ENCODE measurements at places on chromosomes 1 and 21.

GRCh38 chr1:67084765-67085318 is 30.9 kb upstream of the SLC35D1 start:
- DNase-seq = no peak

DNA sequence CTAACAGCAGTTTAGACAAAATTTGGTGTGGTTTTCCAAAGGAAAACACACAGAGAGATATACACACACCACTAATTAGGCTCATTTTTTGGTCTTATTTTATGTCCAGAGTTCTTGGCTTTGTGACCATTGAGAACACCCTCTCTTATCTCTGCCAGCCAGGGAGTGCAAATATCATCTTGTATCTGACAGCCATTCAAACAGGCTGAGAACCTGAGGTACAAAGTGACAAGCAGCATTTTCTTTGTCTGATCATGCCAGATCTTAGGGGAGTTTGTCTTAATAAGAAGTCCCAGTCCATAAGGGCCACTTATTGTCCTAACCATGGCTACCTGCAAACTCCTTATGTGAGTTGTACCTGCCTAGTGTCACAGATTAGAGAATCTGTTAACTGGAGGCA is 1165.2 kb downstream of the BRINP3 start:
- DNase-seq = no peak

- no peak for DNase-seq
Measured at GRCh38 chr1:115925467-115925866, 50.8 kb upstream of the SLC22A15 start.

DNA sequence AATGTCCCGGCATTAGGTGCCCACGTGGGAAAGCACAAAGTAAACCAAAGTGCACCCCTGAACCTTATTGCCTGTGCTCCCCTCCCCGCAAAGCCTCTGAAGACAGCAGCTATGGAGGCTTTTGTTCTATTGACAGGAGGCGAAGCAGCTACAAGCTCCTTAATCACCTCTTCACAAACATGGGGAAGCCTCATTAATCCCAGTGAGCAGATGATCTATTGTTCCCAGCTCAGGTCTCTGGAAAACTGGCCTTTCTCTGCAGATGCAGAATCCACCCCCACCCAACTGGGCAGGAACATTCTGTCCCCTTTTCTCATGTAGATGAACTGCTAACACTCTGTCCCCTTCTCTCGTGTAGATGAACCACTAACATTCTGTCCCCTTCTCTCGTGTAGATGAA is 190.5 kb upstream of the CSF3R start:
- DNase-seq = no peak

DNA sequence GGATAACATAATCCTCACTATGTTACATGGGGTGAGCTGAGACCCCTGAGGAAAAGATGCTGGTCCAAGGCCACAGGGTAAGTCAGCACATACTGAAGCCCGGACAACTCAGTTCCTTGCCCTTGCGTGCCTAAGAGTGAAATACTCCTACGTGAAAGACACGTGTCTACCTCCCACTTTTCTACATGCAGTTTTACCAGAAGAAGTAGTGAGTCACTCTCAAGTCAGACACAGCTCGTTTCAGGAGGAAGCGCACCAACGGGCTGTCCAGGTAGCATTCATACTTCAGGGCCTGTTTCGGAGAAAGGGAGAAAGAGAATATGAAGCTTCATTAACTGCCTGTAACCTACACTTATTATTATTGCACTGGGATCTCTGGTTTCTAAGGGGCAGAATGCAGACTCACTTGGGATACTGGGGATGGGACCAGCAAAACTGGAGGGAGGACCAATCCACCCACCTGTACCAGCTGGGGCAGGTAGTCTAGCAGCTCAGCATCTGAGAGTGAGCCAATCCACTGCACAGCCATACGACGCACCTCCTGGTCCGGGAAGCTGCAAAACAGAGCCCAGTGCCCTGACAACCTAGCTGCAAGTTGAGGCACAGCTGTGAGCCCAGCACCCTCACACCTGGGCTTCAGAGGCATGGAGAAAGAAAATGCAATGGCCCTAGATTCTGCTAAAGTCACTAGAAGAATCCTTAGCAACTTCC is 32.4 kb upstream of the PPP1R15B start:
- no peak for DNase-seq

DNA sequence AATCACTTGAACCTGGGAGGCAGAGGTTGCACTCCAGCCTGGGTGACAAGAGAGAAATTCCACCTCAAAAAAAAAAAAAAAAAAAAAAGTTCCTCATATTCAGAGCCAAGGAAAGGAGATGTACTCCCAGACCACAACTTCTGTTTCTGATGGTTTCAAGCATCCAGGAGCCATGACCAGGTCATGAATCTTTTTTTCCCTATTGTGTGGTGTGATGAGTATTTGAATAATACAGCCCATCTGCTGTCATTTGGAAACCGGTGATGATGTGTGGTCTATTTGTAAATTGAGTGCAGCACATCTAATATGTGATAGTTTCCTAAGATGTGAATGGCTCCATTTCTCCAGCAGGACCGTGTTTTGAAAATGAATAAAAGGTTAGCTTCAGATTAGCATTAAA is 18.6 kb downstream of the PIK3CD start:
- DNase-seq = no peak

- no peak for DNase-seq
Measured at GRCh38 chr1:43653893-43654292, 3.9 kb downstream of the KDM4A start.

DNA sequence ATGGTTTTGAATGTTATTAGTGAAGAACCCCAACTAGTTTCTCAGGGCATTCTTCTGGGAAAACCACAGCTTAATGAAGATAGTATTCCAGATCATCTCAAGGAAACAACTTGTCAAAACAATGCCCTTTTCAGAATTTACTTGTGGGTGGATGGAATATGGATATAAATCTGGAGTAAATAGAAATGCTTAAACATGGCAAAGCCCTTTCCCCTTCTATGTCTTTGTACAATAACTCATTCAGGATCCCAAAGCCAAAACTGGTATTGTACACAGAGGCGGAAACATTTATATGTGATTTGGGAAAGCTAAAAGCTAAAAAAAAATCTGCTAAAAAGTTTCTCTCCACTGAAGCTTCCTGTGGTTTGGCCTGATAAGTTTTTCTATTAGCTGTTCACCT is 55.5 kb upstream of the RGS5 start:
- no peak for DNase-seq

GRCh38 chr21:44492567-44493385 is 37.5 kb downstream of the LRRC3 start:
- DNase-seq = no peak

- no peak for DNase-seq
Measured at GRCh38 chr1:5010656-5011055, 356.2 kb downstream of the AJAP1 start.

GRCh38 chr21:35319684-35320283 is 270.7 kb upstream of the RUNX1 start:
- DNase-seq = no peak

DNA sequence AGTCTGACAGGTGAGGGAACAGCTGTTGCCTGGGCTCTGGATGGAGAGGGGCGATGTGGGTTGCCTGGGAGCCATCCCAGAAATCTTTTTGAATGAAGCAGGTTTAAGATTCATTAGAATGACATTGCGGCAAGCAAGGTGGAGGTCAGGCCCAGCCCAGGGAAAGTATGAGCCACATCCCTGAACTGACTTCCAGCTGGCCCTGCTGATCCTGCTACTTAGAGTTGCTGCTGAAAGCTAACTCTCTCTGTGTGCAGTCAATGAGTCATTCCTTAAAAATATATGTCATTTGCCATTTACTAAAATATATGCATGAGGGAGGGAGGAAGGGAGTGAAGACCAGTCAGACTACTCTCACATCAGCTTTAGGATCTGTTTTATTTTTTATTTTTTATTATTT is 54.3 kb upstream of the RAB3GAP2 start:
- no peak for DNase-seq

GRCh38 chr1:62900566-62900965 is 116.6 kb downstream of the ATG4C start:
- no peak for DNase-seq

- DNase-seq = no peak
Measured at GRCh38 chr1:200890027-200890426, 4.7 kb upstream of the INAVA start.

DNA sequence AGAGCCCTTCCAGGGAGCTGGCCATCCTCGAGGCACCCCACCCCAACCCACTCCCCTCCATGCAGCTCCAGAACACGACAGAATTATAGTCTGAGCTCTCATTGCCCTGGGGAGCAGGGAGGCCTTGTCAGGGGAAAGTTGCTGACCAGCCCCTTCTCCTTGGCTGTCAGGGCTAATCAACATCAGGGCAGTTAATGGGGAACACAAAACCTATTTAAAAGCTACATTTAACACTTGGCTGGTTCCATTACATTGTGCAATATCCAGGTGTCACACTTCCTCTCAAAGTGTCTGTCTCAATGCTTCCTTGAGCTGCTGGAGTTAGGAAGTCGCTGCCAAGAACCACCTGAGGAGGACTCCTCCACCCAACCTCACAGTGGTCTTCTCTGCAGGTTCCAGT is 111.8 kb upstream of the GRIK3 start:
- no peak for DNase-seq

DNA sequence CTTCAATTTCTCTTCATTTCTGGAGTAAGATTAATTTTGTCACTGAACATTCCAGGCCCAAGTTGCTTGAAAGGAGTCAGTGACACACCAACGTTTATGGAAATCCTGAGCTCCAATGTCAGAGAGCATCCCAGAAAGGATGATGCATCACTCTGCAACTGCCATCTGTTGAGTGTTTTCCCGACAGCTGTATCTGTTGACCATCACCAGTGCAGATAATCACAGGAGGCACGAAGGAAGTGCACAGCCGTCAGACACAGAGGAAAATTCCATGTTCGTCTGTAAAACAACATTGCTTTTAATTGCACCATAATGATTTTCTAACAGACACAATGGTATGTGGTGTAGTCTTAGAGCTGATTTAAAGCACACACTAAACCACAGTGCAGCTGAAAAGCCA is 376.7 kb upstream of the ADGRL2 start:
- DNase-seq = no peak

DNA sequence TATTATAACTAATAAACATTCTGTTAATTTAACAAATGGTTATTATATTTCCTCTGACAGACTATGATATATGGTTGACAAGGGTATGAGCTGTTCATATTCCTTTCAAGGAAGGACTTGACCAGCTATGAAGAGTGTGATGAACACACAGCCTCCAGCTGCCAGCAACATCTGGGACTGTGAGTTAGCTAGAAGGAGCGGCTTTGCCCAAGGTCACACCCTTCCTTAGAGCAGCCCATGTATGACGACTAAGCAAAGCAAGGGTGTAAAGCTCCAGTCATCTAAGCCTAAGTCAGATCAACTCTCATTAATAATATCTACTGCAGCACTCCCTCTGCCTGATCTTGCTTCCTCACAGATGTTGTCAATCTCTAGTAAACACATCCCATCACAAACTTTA is 355.4 kb downstream of the PLPP3 start:
- no peak for DNase-seq

- no peak for DNase-seq
Measured at GRCh38 chr1:32770741-32771548, 46.2 kb downstream of the YARS1 start.

GRCh38 chr1:110706621-110707020 is 31.9 kb upstream of the KCNA3 start:
- no peak for DNase-seq

DNA sequence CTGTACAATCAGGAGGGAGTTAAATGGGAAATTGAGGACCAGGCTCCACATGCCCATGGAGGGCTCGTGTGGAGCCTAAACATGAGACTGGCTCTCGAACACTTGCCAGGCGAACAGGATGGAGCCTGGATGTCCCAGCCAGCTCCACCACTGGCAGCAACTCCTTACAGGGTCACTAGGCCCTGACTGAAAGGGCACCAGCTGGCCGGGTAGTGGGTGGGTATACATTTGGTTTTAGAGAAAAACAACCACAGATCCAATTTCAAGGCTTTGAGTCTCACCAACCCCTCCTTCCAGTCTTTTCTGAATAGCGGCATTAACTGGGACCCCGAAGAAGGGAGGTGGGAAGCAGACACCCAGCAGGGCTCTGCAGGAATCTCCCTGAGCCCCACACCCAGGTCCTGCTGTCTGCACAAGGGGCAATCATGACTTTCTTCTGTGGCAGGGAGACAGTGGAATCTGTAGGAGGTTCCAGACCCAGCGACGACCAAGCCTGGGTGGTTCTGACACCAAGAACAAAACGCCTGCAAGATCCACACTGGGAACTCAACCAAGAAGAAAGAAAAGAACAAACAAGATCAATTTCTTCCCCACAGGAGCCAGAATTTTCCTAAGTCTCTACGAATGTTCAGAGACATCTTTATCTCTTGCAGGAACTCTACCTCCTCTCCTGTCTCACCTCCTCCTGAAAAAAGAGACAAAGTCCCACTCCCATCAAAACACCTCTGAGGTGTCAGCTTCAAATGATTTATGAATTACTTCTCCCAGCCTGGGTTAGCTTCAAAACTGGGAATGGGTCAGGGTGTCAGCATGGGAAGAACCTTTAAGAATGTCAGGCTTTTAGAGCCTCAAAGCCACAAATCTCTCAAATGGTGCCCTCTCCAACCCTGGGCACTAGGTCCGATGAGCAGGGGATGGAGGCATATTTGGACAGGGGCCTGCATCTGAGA is 26.5 kb upstream of the SRP9 start:
- DNase-seq = no peak

- no peak for DNase-seq
Measured at GRCh38 chr1:29094954-29095353, 28.7 kb downstream of the TMEM200B start.

GRCh38 chr1:175548774-175549173 is 194.6 kb downstream of the TNR start:
- DNase-seq = no peak

- DNase-seq = no peak
Measured at GRCh38 chr1:3429320-3429719, 25.1 kb upstream of the ARHGEF16 start.

DNA sequence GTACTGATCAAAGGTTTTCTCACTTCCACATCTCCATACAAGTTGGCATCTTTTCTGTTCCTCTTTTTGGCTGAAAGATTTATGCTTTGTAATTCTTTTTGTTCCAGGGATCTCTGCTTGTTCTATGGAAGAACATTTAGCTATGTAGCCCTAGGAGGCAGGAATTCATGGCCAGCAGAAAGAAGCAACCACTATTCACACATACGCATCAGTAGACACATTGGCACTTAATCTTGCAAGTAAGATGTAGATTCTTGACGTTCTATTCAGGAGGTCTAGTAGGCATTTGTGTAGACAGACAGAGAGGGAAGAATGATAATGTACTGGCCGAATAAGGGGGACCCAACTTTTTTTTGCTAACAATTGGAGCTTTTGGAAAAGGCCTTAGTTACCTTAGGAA is 336.0 kb downstream of the NUF2 start:
- no peak for DNase-seq

- no peak for DNase-seq
Measured at GRCh38 chr1:115301438-115302020, 36.5 kb downstream of the NGF start.

DNA sequence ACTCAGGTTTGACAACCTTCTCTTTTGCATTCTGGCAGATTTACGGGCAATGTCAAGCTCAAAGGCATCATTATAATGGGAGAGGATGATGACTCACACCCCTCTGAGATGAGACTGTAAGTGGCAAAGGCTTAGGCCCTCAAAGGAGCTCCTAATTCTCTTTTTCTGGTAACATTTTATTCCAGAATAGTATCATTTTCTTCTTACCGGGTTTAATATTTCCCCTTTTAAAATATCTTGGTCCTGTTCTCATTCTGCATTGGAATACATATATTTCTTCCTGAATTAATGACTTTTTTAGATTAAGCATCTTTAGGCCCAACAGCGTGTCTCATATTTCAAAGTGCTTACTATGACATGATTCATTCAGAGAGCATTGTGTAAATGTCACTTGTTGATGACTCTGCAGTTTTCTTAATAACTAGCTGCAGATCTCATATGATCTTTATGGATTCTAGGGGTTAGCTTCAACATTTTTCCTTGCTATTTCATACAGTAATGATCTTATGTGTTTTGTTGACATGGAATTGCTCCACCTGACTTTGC is 1.7 kb downstream of the PITHD1 start:
- no peak for DNase-seq

All from omental fat pad (tissue), 4 donors.